ENCODE measurements at places on chromosomes 6 and 20.

DNA sequence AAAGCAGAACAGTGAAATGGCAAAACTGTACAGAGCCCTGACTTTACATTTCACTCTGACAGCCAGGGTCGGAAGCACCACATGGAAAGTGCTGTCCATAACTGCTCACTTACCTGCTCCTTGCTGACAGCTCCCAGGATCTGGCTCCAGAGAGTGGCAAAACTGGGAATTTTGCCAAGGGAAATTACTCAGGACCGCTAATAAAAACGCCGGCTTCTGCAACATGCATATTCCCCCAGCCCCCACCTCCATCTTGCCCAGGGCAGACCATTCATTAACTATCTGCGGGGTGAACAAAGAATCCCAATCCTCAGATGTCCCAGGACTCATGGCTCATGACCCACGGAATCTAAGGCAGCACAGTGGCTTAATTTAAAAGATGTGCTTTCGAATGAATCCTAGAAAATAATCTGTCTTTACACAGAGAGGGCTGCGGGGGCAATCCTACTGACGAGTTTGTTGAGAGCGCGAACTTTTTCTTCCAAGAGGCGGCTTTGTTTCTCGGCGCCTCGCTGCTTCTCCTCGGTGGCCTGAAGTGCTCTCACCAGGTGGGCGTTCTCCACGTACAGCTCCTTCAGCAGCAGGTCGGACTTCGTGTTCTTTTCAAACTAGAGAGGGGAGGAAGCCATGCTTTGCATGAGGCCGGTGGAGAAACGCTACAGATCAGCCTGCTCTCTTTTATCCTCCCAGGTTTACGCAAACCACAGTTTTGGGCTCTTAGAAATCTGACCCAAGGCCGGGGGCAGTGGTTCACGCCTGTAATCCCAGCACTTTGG is 45.8 kb downstream of the GINS1 start:
- no peak for DNase-seq

DNA sequence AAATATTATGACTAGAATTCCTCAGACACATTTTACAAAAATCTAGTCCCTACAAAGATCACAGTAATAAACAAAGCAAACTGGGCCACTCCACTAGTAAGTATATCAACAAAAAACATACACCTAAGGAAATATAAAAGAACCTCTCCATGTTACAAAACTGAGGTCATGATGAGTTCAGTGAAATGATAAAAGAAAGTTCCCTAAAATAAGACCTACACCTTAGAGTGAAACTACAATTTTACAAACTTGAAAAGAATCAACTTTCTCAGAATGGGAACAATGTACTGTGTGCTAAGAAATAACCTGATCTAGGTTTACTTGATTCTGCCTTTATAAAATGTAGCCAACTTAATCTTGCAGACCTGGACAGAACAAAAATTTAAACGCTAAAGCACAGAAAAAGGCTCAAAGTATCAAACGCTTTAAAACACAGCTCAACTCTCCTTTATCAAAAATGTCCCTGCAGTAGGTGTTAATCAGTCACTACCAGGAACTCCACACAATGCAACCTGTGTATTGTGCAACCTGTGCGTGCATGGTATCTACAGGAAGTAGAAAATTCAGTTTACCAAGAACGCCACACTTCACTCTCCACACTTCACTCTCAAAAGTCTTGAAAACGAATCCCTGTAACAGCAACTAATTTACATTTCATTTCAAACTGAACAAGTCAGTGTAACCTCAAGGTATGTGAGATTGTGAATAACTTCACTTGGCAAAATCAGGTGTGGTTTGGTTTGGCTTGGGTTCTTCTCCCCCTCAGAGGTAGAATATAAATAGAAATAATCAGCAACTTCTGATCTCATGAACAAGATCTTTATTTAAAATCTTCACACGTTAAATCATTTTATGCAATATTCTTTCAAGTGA is 1.8 kb downstream of the RALGAPA2 start:
- DNase-seq, result no peak

- no peak for DNase-seq
Measured at GRCh38 chr20:37759761-37760209, 66.0 kb downstream of the CTNNBL1 start.

DNA sequence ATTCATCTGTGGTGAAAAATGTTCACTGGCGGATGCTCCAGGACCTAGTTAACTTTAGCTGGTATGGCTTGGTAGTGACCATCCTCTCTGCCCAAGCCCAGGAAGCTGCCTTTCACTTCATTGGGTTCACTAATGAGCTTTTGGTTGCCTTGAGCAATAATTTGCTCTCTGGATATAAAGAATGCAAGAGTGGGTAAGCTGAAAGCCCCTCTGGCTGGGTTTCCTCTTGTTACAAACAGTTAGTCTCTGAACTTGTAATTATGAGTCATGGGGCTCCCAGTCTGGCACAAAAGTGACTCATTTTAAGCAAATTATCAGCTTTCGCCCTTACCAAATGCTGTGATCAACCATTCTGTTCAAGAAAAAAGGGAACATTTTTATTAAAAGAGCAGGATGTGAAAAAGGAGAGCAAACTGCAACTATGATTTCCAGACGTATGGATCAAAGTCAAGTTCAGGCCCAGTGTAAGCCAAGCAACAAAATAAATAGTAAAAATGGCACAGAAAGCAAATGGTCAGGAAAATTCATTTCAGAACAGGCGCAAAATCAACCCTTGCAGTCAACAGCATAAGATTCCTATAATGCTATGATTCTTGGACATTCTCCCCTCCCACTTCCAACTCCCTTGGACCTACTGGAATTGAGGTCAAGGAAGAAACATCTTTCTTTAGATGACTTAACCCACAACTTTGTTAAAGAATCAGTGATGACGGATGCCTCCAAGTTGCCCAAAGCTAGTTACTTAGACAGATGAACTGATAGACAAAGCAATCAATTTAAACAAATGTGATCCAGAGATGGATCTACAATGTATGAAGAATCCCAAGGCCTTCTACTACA is 130.0 kb upstream of the KCNK16 start:
- DNase-seq, result no peak

- DNase-seq, result no peak
Measured at GRCh38 chr20:36066777-36067176, 87.8 kb upstream of the EPB41L1 start.

DNA sequence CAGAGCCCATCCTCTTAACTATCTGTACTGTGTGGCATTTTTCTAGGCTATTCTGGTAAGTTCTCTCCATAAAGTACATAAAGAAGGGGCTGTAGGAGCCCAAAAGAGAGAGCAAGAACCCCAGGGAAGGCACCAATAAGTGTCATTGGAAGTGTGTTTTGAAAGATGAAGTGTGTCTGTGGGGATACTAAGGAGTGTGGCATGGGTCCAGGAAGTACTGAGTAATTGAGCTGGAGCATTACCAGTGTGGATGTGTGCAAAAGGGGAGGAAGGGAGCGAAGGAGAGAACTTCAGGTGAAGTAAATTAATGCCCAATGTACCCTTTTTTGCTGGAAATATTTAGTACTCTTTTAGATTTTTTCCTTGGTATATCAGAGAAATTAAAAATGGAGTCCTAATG is 63.9 kb downstream of the KCNS1 start:
- DNase-seq, result no peak

DNA sequence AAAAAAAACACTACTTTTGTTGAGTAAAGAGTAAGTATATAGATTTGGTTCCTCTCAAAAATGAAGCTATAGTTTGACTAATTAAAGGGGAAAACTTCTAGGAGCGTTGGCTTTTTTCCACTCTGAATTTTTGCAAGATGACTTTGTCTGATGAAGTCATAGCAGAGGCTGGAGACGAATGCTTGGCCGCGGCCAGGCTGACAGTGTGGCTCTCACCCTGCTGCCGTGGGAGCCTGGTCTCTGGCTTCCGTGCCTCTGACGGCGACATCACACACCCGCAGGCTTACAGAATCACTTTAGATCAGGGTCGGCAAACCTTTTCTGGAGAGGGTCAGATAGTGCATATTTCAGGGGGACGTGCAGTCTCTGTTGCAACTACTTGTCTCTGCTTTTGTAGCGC is 145.0 kb downstream of the PHACTR3 start:
- no peak for DNase-seq

DNA sequence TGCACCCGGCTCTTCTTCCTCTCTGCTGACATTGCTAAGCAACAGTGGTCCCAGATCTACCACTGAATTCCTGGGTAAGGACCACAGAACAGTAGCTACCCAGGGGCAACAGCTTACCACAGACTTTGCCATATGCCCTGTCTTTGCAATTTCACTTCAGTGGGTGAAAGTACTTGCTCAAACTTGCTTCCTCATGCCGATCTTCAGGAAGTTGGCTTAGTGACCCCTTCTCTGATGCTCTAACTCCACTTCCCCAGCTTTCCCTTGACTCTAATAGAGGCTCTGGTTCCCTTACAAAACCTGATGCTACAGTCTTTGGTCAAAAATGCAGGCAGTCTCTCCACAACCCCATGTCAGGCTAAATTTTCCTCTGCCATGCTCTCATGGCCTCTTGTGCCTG is 3.3 kb upstream of the TAAR5 start:
- no peak for DNase-seq

DNA sequence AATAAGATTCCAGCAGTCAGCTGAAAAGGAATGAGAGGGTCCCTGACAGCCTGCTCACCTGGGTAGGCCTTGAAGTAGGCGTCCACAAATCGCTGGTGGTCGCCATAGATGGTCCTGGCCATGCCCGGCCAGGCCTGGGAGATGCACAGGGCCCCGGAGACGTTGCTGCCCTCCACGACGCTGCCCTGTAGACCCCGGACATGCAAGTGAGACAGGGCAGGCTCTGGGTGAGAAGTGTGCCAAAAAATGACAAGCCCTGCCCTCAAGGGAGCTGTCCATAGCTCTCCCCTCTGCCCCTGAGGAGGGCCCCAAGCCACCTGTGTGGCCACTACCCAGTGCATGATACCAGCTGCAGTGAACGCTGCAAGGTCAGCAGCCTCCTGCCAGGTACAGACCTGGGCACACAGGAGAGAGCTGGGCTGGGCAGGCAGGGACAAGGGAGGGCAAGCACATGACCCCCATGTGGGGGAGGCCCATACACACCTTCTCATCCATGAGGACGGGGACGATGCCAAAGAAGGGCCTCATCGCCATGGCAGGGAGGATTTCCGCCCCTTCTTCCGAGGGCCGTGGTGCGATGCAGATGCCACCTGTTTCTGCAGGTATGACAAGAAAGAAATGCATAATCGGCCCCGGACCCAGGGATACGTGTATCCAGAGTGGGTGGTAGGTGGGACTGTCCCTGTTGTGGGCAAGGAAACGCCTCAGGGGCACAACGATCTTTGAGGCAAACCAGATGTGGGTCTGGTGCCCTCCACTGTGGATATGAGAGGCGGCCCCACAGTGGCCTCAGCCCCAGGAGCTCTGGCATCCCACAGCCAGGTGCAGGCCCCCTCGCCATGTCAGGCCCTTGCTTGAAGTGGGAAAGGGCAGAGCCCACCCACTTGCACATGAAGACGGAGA is 21.2 kb upstream of the APMAP start:
- DNase-seq, result no peak

DNA sequence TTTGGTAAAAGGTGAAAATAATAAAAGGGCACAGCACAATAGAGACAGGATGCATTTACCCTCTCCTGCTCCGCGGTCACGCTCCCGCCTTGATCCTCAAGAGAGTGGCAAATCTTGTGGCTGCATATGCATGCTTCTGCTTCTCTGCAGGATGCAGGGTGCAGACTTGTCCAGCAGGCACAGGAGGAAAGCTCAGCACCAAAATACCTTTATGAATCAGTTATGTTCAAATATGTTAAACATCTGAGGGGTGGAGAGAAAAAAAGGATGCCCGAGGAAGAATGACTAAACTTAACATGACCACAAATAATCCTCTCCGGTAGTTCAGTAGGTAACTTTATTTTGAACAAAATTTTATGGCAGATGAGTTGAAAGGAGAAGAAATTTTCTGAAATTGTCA is 366.1 kb upstream of the SOX4 start:
- DNase-seq, result no peak

DNA sequence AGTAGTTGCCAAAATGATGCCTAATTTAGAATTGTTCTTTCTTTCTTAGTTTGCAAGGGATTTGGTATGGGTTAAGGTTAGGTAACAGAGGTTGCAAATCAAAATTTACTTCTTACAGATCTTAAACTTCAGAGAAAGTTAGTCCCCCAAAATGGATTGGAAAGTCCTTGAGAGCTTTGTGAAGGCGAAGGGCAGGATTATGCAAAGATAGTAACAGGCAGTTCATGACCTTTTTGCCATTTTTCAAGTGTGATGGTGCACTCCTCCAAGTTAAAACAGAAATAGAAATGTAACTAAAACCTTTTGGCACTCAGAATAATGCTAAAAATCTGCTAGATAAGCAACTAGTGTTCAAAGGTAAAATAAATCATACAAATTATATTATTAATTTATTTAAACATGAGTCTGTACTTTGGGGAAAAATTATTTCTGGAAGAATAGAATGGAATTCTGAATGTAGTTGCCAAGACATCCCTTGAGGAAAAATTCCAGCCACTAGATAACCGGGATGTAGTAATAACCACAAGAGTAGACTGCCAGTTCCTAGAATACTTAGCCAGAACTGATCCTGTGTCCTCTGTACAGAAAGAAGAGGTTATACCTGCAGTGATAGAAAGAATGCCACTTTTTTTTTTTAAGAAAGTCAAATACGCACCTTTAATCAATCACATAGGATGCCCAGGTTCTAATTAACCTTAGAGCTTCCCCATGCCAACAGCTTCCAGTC is 31.8 kb upstream of the DAAM2 start:
- no peak for DNase-seq

DNA sequence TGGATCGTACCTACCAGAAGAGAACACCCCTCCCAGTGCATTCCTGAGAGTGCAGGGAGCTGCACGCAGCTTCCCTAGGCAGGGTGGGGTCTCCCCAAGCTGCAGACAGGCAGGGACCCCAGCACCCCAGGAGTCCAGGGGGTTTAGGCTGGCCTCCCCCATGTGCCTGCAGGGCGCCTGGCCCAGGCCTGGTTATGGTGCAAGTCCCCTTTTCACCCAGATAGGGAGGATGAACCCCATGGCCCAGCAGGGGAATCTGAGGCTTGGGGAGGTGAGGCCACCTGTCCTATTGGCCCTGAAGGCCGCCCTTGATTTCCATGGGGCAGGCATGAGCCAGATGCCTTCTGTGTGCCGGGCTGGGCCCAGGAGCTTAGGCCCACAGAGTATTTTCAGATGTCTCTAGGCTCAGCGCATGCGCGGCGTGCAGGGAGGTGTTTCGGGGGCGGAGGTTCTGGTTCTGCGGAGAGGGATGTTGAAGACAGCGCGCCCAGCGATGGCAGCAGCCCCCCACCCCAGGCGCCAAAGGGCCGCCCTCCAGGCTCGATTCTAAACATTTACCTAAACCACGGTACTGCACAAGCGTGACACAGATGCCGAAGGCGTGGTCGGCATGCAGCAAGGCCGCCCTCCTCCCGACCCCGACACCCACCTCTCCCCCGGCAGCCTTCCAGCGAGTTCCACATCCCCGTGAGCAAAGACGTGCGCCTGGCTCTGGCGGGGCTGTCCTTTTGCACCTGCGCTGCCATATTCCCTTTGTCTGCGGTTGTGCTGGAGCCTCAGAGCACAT is 29.4 kb downstream of the COL20A1 start:
- DNase-seq, result no peak

DNA sequence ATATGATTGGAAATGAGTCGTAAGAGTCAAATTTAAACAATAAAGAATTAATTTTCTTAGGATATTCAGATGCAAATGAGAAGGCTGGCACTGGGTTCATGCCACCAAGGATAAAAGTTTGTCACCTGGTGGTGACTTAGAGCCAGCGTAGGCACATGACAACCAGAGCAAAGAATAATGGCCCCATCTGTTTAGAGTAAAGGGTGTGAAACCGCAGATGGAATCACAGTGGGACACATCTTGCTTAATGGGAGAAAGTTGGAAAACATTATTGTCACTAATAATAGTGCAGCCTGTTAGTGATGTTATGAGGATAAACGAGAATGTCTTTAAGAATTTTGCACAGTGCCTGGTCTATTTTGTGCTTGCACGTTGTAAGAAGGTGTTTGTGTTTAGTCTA is 727.8 kb downstream of the QKI start:
- DNase-seq, result no peak
